GM18507 (cell line): ENCODE measurements at places on chromosomes 7 and 10.

GRCh38 chr7:5418285-5418582 is 5.4 kb downstream of the TNRC18 start:
- no peak for DNase-seq

- no peak for DNase-seq
These were observed 131.8 kb upstream of the GHITM start for GRCh38 chr10:84007482-84007881.

DNA sequence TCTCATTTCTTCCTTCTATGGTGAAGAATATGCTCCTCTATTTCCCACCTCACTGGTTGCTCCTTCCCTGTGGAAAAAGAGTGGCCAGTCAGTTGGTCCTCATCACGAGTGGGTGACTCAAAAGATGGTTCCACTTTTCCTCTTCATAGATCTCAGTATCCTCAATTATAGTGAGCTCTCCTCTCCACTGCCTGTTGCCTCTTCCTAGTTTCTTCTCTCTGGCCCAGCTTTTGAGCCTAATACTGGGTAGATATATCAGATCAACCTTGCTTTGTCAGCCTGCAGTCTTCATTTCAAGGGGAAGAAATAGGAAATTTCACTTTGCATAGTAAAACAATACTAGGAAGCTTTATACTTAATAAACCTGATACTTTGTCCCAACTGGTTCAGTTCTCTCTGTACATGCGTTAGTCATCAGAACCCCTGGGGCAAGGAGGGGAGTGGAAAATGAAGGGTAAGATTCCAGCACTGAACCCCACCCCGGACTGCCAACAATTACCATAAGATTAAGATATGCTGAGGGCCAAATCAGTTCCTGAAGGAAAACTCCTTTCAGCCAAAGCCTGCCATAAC is 15.5 kb upstream of the WNT16 start:
- no peak for DNase-seq

DNA sequence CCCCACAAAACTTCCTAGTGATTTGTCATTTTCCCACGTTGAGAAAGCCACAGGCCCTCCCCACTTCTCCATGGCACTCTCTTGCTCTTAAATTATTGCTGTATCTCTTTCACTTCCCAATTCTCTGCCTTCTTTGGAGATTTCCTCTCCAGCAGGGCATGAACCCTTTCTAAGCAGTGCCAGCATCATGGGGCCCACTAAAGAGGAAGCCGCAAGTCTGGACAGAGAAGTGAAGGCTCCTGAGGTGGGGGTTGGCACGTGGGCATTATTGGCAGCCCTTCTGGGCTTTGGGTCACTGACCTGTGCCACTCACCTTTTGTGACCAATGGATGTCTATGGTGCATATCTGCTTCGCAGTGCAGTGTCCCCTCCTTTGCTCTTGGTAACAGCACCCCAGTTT is 97.7 kb upstream of the TCF7L2 start:
- DNase-seq: no peak

DNA sequence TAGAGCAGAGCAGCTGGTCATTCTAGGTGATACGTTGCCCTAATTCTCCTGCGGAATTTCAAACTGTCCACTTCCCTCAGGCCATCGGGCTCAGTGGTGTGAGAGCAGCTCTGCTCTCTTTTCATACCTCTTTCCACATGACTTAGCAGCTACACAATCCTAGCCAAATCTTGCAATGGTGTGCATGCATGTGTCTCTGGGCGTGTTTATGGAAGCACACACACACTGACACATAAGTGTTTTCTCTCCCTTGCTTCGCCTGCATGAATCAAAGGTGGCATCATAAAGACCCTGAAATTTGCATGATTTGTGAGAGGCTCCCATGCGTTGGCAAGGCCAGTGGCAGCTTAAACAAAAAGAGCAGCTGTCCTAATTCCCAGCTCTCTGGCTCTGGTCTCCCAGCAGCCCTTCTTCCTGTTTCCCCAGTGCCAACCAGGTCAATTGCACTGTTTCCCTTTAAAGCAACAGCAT is 1189.5 kb downstream of the GATA3 start:
- no peak for DNase-seq

DNA sequence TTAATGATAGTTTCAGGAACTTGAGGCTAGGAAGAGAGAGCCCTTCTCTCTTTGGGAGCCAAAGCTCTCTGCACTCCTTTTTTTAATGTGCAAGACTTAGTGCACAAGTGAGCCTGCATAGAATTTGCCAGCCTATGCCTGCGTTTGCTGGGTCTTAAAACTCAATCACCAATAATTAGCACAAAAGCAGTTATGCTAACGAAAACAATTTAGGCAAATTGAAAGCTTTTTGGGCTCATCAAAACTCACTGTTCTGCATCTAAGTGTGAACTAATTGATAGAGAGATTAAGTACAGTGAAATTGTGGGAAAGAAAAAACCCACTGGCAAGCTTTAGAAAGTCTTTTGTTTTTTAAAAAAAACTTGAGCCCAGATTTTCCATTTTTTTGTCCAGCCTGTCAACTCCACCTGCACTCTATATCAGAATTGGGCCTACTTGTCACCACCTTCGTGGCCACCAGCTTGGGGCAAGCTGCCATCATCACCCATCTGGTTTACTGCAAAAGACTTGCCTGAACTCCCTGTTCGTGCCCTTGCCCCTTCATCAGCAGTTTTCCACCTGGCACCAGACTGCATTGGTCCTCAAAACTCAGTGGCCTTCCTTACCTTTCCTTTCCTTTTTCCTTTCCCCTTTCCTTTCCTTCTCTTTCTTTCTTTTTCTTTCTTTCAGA is 37.8 kb downstream of the CRHR2 start:
- DNase-seq: no peak

GRCh38 chr7:28981161-28981465 is 23.0 kb upstream of the TRIL start:
- no peak for DNase-seq

GRCh38 chr10:77560471-77560870 is 77.1 kb downstream of the KCNMA1 start:
- DNase-seq: no peak

GRCh38 chr7:65285906-65286864 is 87.5 kb upstream of the ZNF92 start:
- no peak for DNase-seq
